ENCODE measurements at places on chromosomes 12 and 14.

DNA sequence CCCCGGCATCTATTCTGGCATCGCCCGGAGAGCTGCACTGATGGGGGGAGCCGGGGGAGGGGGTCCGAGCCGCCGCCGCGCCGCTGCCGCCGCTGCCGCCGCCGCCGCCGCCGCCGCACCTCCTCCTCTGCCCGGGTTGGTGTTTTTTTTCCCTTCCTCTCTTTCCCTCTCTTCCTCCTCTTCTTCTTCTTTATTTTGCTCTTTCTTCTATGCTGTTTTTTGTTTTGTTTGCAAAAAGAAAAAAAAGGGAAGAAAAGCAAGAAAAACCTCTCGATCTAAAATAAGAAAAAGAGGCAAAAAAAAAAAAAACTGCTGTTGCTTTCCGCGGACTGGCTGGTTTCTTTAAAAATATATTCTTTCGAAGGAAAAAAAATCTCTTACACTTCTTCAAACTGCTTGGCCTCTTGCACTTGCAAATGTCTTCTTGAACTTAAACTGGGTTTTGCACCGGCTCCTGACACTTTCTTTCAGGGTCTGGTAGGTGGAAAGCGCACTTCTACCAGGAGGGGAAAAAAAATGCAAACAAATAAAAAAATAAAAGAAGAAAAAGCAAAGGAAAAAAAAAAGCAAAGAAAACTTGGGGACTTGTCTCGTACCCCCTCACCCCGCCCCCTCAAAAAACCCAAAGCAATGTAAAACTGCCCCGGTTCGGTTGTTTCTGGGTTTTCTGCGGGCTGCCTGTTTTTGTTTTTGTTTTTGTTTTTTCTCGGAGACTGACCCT, 616 bp downstream of the BCL11B start:
- no peak for DNase-seq

GRCh38 chr14:99728981-99729451, 44.9 kb downstream of the CYP46A1 start:
- no peak for DNase-seq

DNA sequence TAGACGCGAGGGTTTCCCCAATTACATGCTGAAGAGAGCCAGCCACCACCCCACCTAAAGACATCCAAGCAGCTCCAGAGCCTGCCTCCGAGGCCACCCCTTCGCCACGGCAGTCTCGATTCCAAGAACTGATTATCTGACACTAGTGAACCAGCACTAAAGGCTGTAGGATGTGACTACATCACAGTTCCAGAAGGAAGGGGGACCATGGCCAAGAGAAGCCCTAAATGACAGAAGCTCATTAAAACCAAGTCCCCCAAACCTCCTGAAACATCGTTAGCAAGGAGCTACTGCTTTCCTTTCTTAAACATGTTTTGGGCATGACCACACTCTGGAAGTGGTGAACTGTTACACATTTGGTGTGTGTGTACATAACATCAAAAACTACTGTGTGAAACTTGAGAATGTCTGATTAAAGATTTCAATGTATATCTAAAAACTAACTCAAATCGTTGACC, 88.2 kb downstream of the DUSP16 start:
- no peak for DNase-seq

GRCh38 chr14:74596741-74597450, 15.1 kb downstream of the LTBP2 start:
- no peak for DNase-seq

GRCh38 chr12:6773590-6774351, 1.5 kb downstream of the LAG3 start:
- peak; percentile 51 for DNase-seq

DNA sequence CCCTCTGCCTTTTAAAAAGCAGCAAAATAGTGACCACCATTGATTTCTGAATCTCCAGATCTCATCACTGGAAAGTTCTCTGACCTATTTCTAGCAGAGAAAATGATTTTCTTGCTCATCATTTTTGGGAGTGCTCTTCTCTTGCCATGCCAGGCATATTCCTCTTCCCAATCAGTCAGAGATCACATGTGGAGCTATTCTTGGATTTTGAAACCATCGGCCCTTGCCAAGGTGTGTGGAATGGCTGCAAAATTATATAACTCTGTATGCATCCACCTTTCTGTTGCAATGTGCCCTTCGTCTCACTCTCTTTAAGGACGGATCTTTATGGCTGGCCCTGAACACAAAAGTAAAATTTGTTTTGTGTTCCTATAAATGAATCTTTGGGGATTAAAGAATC, 25.5 kb upstream of the LDHB start:
- DNase-seq: no peak

DNA sequence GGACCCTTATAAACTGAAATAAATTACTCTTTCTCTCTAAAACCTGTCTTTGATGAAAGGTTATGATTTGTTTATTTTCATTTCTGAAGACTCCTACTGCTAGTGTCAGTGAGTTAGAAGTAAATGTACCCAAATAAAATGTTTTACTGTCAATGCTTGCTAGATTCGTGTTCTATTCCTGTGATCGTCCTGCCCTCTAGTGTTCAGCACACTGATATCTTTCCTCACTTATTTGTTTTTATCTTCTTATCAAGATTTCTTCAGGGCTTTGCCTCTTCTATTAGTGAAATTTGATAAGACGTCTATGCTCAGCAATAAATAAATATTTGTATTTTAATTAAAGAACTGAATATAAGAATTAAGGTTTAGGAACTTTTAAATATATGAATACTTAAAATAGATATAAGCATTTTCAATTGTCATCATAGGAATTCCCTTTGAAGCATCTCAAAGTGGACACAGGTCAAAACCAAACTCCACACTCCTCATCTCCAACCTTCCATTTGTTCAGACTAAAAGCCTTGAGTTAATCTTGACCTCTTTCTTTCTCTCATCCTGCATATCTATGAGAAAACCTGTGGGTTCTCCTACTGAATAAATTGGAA, 75.8 kb downstream of the C12orf50 start:
- DNase-seq: no peak

DNA sequence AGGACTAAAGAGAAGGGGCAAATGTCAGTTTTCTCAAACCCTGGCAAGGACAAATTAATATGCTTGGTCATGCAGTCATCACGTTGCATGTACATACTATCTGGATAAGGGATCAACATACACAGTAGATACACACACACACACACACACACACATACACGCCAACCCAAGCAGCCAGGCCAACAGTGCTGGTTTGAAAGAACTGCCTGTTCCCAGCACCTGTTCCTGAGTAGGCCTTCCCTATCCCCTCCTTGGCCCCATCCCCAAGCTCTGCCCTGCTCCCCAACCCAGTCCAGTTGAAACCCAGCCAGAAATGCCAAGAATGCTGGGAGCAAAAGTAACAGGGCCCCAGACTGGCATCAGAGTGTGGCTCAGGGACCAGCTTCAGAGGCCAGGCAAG, 4.4 kb downstream of the ITGA7 start:
- no peak for DNase-seq

GRCh38 chr12:20592556-20592955, 102.6 kb upstream of the SLCO1C1 start:
- no peak for DNase-seq

- no peak for DNase-seq
Observed at GRCh38 chr14:78612666-78613065, 442.5 kb downstream of the NRXN3 start.

DNA sequence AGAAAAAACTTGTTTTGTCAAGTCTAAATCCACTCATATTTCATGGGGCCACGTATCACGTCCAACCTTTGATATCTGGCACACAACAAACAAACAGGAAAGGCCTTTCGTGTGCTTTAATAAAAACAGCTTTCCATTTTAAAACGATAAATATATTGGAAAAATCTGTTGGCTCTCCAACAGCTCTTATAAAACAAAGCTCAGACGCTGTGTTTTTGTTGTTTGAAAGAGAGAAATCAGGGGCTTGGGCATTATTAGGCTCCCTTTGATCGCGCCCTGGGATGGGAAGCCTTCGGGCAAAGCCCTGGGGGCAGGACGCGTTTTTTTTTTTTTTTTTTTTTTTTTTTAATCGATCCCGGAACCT, 429 bp upstream of the PLEKHA5 start:
- DNase-seq: no peak

GRCh38 chr12:112946236-112947000, 8.1 kb downstream of the OAS3 start:
- no peak for DNase-seq

DNA sequence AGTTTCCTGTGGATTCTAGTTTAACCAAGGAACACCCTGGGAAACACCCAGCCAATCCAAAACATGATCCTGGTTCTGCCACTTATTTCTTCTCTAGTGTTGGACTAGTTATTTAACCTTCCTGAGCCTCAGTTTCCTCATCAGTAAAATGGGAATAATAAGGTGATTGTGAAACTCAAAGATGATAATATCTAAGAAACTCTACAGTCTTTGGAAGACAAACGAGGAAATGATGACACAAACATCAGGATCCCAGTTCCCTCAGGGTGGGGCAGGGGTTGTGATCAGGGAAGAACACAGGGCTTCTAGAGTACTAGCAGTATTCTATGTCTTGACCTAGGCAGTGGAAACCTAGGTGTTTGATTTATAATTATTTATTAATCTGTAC, 18.1 kb upstream of the TMEM106C start:
- DNase-seq: no peak

GRCh38 chr12:102454808-102455760, 25.3 kb downstream of the IGF1 start:
- no peak for DNase-seq

GRCh38 chr14:93081876-93082570, 33.7 kb downstream of the ITPK1 start:
- DNase-seq: peak; percentile 29

DNA sequence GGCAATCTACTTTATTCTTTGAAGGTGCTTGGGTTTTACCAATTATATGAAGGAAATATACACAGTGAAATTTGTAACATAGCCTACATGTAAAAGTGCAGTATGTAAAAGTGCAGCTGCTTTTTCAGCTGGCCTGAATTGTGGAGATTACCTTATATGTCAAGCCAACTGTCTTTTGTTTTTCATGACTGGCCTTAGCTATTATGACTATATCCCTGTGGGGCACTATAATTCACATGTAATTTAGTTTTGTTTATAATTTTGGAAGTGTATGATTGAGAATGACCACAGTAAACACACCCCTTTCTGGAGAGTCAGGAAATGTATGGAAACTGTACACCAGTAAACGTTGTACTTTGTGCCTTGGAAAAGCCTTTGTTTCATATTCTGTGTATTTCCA, 435.0 kb upstream of the STXBP6 start:
- DNase-seq: no peak

- DNase-seq: no peak
Observed at GRCh38 chr12:57149245-57149900, 2.0 kb upstream of the LRP1-AS start.

GRCh38 chr12:99205111-99205510, 442.4 kb upstream of the GARIN6 start:
- DNase-seq: no peak

DNA sequence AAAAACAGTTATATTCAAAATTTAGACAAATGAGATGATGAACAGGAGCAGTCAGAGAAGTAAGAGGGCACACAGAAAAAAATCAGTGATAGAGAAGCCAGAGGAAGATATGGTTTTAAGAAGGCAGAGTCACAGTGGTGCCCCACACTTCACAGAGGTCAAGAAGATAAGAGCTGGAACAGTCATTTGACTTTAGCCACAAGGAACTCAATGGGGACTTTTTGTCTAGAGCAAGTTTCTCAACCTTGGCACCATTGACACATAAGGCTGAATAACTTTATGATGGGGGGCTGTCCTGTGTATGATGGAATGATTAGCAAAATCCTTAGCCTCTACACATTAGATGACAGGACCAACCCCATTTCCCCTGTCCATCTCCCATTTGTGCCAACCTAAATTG, 172.8 kb upstream of the PLEKHG7 start:
- no peak for DNase-seq

DNA sequence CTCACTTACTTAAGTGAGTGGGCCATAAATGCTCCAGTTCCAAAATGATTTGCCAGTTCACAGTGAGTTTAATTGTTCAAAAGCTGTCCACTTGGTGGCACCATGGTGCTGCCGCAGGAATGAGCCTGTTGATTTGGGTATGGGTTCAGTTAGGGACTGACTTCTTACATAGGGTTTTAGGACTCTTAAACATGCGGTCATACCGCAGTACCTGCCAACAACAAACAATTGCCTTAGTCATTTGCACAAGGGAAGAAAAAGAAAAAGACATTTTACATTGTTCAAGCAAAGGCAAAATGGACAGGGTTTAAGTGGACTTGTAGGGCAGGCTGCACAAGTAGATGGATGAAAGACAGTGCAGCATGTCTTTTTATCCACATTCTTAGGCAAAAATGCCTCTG, 80.0 kb upstream of the DBX2 start:
- DNase-seq: peak; percentile 16

- DNase-seq: no peak
Observed at GRCh38 chr12:45803111-45803510, 73.6 kb downstream of the ARID2 start.

DNA sequence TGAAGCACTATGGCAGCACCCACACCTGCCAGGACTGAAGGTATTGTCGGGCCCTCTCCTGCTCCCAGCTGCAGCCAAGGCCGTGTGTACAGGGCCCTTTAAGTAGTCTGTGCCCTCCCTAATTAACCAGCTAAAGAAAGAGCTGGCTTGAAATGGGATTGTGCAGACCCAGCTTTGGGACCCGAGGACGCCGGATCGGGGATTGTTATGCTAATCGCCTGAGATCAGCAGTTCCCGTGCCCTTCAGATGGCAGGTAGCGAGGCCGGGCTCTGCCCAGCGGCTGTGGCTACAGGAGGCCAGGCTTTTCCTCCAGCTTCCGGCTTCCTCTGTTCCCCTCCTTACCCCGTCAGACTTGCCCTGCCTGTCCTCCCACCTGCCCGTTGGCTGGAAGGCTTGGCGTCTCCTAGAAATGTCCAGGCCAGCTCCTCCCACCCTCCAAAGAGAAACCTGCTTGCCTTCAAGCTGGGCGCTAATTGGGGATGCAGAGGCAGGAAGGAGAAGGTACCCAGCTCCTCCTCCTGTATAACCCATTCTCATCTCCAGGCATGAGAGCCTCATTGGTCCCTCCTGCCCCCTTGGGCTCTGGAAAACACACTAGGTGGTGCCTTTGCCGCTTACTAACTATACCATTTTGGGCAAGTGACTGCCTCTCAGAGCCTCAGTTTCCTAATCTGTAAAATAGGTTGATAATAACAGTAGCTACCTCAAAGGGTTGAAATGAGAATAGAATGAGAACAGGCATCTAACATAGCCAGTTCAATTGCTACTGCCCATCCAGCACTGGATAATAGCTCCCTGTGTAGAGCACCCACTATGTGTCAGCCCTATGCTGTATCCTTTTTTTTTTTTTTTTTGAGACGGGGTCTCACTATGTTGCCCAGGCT, 25.8 kb upstream of the MSI1 start:
- DNase-seq: no peak

- DNase-seq: no peak
Observed at GRCh38 chr12:28936221-28936620, 212.9 kb upstream of the FAR2 start.

- no peak for DNase-seq
Observed at GRCh38 chr12:13588574-13588973, 392.0 kb downstream of the EMP1 start.

- no peak for DNase-seq
Observed at GRCh38 chr12:21538061-21538653, 12.1 kb downstream of the SPX start.
